ENCODE measurements at places on chromosomes 6 and 20.

GRCh38 chr20:21129861-21130260 lies 4.0 kb downstream of the KIZ start:
- DNase-seq: no peak

DNA sequence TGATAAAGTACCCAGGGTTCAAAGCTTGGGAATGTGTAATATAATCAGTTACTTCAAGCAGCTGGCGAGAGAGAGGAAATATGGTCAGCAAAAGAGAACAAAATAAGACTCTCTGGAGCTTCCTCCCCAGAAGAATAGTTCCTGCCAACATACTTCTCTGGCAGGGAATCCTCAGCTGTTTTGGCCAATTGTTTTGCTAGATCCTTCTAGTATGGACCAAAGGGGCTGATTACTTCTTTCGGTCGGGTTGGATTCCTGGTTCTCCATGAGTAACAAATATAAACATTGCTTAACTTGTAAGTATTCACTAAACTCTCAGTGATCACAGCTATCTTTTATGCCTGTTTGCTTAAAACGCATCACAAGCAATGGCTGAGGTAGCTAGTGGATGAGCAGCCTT lies 31.4 kb upstream of the FBXO9 start:
- DNase-seq: no peak

DNA sequence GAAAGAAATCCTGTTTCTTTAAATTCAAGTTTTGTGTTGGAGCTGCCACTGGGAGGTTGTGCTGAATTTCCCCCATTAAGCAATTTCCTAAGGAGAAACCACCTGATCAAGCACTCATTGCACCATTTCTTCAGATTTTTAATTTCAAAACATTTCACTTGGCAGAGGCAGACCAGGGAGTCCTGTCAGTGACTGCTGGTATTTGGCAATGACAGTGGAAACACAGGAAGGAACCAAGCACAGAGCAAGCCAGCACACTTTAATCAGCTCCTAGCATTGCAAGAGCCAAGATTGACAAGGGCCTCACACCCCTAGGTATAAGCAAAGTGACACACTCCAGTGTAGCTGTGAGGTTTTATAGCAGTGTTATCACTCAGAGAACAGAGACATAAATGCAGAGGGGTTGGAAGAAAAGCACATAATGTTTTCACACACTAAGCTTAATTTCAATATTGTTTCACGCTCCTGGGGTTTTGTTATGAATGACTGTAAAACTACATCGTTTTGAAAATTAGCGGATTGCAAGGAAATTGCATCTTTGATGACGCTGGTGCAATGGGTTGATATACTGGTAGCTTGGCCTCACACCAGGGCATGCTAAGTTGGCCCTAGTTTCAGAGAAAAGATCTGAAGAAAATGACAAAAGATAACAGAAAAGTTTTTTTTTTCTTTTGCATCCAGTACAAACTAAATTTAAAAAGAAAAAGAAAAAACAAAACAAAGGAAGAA lies 768.4 kb downstream of the TFAP2A start:
- DNase-seq: no peak

- no peak for DNase-seq
These were observed 398.7 kb upstream of the MARCKS start for GRCh38 chr6:113458368-113459010.
